NCI-H82 (cell line): ENCODE measurements at places on chromosomes 2 and 18.

- DNase-seq, result peak; percentile 81
Measured at GRCh38 chr2:207504513-207505170, 25.1 kb upstream of the CREB1 start.

GRCh38 chr2:89844221-89844943 lies 1152.9 kb downstream of the RPIA start:
- DNase-seq, result no peak

GRCh38 chr2:150466741-150467620 lies 20.5 kb downstream of the RND3 start:
- no peak for DNase-seq

- DNase-seq, result no peak
Measured at GRCh38 chr2:234164493-234165413, 114.3 kb downstream of the SPP2 start.

DNA sequence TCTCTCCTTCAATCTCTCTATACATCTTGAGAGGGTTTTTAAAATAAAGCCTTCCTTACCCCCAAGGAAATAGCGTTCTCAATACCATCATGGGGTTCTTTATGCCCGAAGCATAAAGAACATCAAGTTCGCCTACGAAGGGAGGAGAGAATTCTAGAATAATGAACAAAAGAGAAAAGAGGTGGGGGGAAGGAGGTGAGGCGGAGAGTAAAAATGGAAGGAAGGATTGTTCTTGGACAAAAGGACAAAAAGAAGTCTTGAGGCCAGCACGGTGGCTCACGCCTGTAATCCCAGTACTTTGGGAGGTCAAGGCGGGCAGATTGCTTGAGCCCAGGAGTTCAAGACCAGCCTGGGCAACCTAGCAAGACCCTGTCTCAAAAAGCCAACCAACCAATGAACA lies 319.8 kb upstream of the NCKAP5 start:
- no peak for DNase-seq

DNA sequence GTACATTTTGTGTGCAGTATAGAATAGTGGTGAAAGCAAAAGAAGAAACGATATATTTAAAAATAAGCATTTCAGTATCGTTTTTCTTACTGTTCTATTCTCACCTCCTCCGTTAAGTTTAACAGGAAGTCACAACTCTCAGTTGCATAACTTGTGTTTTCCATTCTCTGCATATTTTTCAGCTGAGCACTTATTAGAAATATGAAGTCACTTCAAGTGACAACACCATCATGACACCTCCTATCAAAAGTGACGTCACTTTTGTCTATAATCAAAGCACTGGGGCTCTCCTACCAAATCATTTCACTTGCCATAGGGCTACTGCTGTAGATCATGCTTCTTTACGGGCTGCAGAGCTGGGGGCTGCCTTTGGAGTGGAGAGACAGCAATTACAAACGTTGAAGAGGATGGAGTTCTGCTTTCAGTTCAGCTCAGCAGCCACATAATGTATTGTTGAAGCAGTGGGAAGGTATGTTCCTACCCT lies 36.3 kb downstream of the STAT4 start:
- DNase-seq, result no peak

- DNase-seq, result no peak
Measured at GRCh38 chr2:27520316-27520715, 23.7 kb downstream of the GCKR start.

DNA sequence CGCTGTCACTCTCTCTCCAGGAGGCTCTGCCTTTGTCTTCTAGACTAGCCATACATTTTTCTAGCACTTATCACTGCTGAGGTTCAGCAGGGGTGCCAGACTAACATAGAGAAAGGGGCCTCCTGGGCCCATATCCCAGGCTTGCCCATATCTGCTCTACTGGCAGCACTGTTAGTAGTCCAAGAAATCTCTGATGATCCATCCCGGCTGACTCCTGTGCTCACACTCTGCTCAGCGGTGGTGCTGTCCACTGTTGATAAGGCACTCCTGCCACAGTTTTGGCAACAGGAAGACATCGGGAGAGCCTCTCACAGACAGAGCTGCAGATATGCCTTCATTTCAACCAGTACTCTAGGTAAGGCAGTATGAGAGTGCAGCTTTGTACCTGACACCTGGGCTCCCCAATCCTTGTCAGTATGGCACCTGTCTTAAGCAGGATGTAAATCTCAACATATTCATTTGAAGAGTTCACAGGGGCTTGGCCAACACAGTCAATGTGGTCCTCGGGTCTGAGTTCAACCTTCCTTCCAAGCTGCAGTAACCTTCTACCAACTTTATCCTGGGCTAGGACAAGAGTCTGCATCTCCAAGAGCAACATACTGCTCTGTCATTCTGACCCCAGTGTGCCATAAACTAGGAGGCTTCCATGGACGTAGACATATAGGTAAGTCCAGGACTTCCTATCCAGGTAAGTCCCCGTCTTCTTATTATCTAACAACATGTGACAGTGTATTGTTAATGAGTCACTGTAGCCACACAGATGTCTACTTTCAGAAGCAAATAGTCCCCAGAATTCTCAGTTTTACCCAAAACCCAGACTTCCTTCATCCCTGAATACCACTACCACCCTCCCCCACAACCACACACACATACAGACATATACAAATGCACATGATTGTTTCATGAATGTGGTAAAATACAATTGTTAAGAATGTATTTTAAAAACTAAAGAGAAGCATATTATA lies 16.2 kb downstream of the KLF7 start:
- DNase-seq, result no peak

DNA sequence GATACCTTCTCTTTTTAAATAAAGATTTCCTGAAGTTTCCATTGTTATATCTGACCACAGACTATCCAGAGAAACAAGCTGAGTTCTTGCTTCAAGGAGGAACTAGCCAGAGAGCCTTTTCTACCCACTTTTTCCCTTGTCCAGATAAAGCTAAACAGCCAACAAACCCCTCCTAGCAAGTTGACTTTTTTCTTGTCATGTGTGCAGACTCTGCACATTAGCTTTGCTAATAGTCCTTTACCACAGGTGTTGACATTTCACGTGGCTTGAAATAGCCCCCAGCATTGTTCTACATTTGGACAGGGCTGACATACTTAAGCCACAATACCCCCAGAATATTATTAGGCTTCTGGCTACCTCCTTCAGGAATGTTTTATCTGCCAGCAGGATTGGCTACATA lies 40.7 kb downstream of the PCBP1 start:
- no peak for DNase-seq

DNA sequence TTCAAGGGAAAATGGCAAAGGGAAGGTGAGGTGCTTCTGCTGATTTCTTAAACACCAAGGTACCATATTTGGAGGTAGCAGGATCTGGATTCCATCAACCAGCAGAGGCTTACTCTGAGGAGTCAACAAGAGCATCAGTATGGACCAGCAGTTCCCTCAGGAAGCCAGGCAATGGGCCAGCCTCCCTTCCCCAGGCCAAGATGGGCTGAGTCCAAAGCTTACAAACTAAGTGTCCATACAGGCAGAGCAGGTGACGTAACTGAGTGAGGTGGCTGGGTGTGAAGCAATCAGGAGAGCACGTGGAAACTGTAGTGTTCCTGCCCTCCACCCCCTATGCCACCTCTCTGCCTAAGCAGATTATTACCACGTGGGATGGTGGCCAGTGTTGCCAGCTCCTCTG lies 134.2 kb upstream of the HNRNPA3 start:
- no peak for DNase-seq

DNA sequence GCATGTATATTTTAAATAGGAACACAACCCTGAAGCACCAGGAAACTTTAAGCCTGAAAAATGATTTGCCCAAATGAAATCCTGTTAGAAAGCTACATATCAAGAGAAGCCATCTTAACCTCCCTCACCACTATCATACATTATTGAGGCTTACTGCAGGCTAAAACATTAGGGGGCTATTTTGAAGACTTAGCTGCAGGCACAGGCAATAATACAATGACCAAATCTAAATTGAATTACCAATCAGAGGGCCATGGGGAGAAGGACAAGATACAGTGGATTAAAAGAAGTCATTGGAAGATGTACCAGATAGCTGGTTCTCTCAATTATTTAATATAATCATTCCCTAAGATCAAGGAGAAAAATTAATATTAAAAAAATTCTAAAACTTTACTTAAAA lies 73.7 kb downstream of the THADA start:
- DNase-seq, result peak; percentile 77

DNA sequence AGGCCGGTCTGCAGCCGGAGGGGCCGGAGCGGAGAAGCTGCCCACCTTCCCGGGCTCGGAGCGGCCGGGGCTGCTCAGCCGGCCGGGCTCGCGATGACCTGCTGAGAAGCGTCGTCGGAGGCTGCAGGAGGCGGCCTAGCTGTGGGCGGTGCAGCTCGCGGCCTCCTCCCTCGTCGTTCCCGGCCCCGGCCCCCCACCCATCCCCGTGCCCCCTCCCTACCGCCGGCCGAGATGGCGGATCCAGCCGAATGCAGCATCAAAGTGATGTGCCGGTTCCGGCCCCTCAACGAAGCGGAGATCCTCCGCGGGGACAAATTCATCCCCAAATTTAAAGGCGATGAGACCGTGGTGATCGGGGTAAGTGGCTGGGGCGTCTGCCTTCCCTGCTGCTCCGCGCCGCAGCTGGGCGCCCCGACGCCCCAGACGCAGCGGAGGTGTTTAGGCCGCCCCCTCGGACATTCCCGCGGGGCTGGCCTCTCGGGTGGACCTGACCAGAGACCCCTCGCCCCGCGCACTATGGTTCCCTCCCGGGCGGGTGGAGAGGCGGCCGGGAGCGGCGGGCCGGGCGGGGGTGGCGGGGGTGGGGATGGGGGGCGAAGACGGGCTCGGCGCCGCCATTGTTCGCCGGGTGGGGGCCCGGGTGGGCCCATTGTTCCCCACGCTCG lies 492 bp downstream of the KIF5C start:
- peak; percentile 49 for DNase-seq
